Breast epithelium (tissue), 4 donors: ENCODE measurements at places on chromosomes 2 and 18. TPM values are rescaled to one million over a fixed set of nuclear protein-coding genes. Genes with fewer than 3 reads are reported as not detected.

Gene STARD6
- total RNA-seq: not detected

Gene TSPYL6
- total RNA-seq: not detected

Gene HK2
- 9.8 TPM for total RNA-seq

GRCh38 chr2:20584399-20585358 is 66.2 kb downstream of the HS1BP3 start:
- H3K36me3 ChIP-seq: no peaks in the 10 kb centered on the region
- H3K4me1 ChIP-seq: no peaks in the 10 kb centered on the region
- peak; percentile 91 for DNase-seq
- peak overlapping the region; percentile 86 for H3K27ac ChIP-seq

DNA sequence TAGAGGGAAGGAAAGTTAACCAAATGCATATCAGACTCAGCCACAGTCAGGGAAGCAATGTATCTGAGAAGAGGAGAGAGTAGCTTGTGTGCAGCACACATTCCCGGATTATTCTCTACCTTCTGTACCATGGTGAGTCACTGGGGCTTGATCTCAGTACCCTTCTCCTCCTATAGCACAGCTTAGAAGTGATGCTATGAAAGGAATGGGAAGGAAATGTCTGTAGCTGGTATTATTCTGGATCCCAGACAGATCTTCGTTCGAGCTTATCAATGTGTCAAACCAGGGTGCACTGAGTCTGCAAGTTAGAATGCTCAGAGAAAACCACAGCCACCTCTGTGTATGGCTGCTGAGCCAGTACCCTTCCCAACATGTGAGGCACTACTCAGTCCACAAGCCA is 88.0 kb upstream of the NFU1 start:
- no peaks in the 10 kb centered on the region for H3K27me3 ChIP-seq
- H3K4me1 ChIP-seq: no peaks in the 10 kb centered on the region
- H3K27ac ChIP-seq: no peak overlapping the region
- no peaks in the 10 kb centered on the region for H3K36me3 ChIP-seq
- no peak overlapping the region for H3K4me3 ChIP-seq

GRCh38 chr2:152646264-152646663 is 71.0 kb downstream of the PRPF40A start:
- H3K36me3 ChIP-seq: no peaks in the 10 kb centered on the region
- no peaks in the 10 kb centered on the region for H3K27me3 ChIP-seq
- no peaks in the 10 kb centered on the region for H3K4me1 ChIP-seq
- DNase-seq: no peak
- H3K4me3 ChIP-seq: no peak overlapping the region

DNA sequence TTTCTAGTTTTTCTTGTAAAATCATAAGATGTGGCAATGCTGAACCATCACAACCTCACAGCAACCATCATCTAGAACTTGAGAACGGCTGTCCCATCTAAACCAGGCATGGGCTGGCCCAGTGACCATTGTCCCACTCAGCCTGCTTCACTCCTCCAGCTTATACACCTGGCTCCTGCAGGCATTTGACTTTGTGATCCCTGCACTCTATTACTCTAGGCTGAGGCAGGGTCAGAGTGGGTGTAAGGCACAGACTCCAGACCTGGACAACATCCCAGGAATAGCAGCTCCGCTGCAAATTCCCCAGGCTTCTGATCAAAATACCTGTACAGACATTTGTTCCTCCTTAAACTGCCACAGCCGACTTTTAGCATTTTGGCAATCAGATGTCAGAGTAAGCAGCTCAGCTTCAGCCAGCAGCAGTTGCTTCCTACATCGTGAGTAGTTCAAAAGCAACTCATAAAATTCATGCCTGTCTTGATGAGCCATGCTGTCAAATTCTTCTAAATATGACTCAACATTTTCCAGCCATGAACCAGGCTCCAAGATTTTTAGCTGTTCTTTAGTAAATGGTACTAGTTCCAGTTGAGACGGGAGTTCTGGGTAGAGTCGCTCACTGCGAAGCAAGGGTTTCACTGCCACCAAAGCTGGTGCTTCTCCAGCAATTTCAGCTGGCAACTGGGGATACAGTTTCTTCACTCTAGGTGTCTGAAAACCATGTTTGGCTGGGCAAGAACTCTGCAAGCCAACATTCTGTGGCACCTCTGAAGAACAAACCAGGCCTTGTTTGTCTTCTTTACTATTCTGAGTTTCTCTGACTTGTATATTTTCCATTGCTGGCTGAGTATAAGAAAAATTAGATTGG is 12.8 kb downstream of the EPG5 start:
- no peak overlapping the region for H3K27ac ChIP-seq
- H3K4me1 ChIP-seq: no peaks in the 10 kb centered on the region
- peaks cover 10% of the 10 kb centered on the region for H3K36me3 ChIP-seq
- DNase-seq: no peak
- H3K27me3 ChIP-seq: no peaks in the 10 kb centered on the region

DNA sequence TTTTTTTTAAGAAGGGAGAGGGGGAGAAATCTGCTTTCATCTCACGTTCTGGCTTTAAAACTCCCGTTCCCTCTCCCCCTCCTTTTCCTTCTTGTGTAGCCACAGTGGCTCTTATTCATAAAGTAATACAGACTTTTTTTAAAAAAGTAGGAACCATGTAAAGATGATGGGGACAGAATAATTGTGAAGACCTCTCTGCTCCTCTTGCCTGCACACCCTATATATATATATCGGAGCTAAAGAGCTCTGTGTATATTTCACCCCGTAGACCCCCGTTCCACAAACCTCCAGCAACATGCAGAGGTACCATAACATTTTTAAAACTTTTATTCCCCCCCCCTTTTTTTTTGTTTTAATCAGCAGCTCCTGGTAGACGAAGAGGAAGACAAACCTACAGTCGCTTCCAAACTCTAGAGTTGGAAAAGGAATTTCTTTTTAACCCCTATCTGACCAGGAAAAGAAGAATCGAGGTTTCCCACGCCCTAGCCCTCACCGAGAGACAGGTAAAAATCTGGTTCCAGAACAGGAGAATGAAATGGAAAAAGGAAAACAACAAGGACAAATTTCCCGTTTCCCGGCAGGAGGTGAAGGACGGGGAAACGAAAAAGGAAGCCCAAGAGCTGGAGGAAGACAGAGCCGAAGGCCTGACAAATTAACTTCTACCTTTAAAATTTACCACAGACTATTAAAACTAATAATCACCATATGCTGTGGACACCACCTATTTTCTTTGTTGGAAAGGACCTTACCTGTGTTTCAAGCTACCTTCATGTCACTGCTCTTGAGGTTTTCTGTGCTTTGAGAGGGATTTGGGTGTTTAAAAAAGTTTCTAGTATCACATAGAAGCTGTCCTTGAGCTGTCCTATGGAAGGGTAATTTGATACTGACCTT is 1.7 kb downstream of the HOXD8 start:
- H3K4me3 ChIP-seq: peak overlapping the region; percentile 60
- peaks cover 5% of the 10 kb centered on the region for H3K27me3 ChIP-seq
- DNase-seq: no peak
- no peaks in the 10 kb centered on the region for H3K4me1 ChIP-seq
- no peaks in the 10 kb centered on the region for H3K36me3 ChIP-seq
- H3K27ac ChIP-seq: peak overlapping the region; percentile 98

DNA sequence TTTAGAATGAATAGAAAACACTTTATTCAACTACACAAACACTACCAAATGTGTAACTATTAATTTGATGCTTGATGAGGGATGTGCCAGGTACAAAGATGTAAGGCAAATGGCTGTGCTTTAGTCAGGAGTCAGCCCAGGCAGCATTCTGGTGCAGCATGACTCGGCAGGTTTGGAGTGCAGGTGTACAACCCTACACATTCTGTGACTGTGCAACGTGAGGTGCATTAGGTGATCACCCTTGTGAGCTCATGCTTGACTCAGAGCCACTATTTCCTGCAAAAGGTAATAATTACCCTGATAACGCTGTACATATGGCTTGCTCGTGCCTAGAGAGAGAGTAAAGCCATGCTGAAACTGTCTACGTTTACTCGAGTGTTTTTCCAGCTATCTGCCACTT is 288.7 kb upstream of the DSEL start:
- H3K27ac ChIP-seq: no peak overlapping the region

DNA sequence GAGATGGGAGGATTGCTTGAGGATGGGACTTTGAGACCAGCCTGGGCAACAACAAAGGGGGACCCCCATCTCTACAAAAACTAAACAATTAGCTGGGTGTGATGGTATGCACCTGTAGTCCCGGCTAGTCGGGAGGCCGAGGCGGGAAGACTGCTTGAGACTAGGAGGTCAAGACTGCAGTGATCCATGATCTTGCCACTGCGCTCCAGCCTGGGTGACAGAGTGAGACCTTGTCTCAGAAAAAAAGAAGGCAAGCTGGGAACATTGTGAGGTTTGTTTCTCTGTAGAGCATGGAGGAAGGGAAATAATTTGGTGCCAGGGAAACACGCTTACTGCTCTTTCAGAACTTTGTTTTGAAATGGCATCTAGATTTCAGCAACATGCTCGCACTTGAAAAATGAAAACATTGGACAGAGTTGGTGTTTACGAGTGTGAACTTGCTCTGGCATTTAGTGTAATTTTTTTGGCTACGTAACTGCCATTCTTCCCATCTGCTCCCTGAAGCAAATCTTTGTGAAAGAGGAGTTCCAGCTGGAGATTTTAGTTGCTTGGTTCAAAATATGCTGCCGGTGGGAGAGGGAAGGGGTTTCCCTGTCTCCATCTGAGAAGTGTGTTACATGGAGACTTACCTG is 125.6 kb upstream of the DLX2 start:
- no peak for DNase-seq
- peak overlapping the region; percentile 88 for H3K27ac ChIP-seq
- no peaks in the 10 kb centered on the region for H3K36me3 ChIP-seq
- H3K27me3 ChIP-seq: no peaks in the 10 kb centered on the region

GRCh38 chr18:3358310-3358709 is 91.7 kb upstream of the TGIF1 start:
- H3K4me1 ChIP-seq: no peaks in the 10 kb centered on the region
- H3K4me3 ChIP-seq: no peak overlapping the region
- H3K36me3 ChIP-seq: no peaks in the 10 kb centered on the region
- DNase-seq: no peak

DNA sequence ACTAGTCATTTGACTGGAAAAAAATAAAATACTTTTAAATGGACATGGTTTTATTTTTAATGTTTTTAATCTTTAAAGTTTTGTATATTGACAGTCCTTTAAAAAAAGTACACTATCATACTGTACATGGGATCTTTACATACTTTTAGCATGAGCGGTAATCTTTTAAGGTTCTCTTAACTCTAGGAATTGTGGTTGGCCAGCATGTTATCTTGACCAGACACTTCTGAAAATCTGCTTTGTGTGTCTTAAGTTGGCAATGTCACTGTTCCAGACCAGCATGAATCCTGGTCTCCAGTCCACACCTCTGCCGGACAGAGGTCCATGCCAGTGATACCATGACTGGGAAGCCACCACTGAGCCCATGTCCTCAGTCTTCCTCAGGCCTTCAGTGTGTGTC is 17.7 kb downstream of the ITGB1BP1 start:
- H3K4me3 ChIP-seq: no peak overlapping the region
- H3K36me3 ChIP-seq: no peaks in the 10 kb centered on the region
- H3K27me3 ChIP-seq: no peaks in the 10 kb centered on the region
- peaks cover 3% of the 10 kb centered on the region for H3K4me1 ChIP-seq
- DNase-seq: no peak

GRCh38 chr18:76977108-76977621 is 154.8 kb downstream of the ZNF236 start:
- no peaks in the 10 kb centered on the region for H3K27me3 ChIP-seq
- no peaks in the 10 kb centered on the region for H3K4me1 ChIP-seq
- no peaks in the 10 kb centered on the region for H3K36me3 ChIP-seq
- DNase-seq: no peak
- H3K27ac ChIP-seq: no peak overlapping the region

- H3K4me3 ChIP-seq: no peak overlapping the region
- H3K27me3 ChIP-seq: no peaks in the 10 kb centered on the region
- H3K4me1 ChIP-seq: no peaks in the 10 kb centered on the region
Measured at GRCh38 chr18:32598144-32598543, 127.5 kb upstream of the GAREM1 start.

Gene DCC
- 1.6 TPM for total RNA-seq

GRCh38 chr2:46066601-46067000 is 230.6 kb upstream of the EPAS1 start:
- H3K4me1 ChIP-seq: no peaks in the 10 kb centered on the region
- DNase-seq: no peak
- H3K36me3 ChIP-seq: no peaks in the 10 kb centered on the region
- no peak overlapping the region for H3K27ac ChIP-seq

Gene SERPINB12
- not detected for total RNA-seq

DNA sequence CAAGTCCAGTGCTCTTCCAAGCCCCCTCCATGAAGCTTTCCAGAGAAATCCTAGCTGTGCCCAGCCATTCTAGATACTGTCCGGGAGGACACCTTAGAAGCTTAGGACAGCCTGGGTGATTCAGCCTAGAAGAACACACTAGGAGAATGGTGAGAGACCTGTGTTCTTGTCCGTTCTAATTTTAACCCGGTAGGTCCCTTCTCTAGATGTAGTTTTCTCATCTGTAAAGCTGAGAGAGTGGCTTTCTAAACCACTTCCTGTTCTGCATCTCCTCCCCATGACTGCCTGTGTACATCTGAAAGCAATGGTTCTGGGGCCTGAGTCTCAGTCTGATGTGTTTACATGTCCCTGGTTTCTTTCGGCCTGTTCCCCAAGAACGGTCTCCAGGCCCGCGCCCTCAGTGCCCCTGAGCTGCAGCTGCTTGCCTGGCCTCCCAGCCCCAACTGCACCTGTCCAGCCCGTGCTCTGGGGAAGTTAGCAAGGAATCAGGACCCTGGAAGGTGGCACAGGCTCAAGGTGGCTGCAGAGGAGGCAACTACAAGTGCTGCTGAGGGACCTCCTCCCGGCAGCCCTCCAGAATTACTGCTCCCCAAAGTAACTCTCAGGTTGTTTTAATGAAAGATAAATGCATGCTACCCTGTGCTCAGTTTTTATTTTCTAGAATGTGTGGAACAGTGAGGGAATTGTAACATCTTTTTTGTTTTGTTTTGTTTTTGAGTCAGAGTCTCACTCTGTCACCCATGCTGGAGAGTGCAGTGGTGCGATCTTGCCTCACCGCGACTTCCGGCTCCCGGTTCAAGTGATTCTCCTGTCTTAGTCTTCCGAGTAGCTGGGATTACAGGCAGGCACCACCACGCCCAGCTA is 105.9 kb downstream of the LBH start:
- no peak overlapping the region for H3K4me3 ChIP-seq
- no peaks in the 10 kb centered on the region for H3K27me3 ChIP-seq
- no peaks in the 10 kb centered on the region for H3K4me1 ChIP-seq
- no peak for DNase-seq
- no peaks in the 10 kb centered on the region for H3K36me3 ChIP-seq
- no peak overlapping the region for H3K27ac ChIP-seq

DNA sequence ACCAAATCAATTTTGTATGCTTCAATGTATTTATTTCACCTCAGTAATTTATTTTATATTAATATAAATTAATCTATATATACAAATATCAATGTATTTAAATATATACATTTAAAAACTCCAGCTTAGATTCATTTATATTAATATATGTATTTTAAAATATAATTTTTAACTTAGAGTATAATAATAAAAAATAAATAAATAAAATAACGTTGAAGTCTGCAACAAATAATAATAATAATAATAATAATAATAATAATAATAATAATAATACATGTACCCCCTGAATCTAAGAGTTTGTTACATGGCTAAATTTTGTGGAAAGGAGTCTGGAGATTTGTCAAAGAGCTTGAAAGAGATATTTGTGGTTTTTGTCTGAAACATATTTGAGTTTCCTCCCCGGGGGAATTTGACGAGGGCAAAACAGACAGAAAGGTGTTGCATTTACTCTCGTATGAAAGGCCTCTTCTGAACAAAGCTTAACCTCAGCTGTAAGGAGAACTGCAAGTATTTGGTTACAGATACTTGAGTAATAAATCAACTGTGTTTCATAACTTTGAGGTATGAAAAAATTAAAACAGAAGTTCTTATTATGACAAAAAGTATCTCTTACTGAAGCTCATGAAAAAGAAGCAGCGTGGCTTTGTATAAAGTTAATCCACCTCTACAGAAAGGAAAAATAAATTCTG is 93.4 kb downstream of the CDH19 start:
- H3K36me3 ChIP-seq: no peaks in the 10 kb centered on the region
- no peak overlapping the region for H3K27ac ChIP-seq
- H3K4me1 ChIP-seq: no peaks in the 10 kb centered on the region
- DNase-seq: no peak
- no peaks in the 10 kb centered on the region for H3K27me3 ChIP-seq
